ENCODE measurements at places on chromosomes 13 and 19.
A peak's percentile ranks its signal among the peaks of the same experiment; 100 is the strongest.

- no peak for DNase-seq
Observed at GRCh38 chr13:77353995-77354394, 27.1 kb upstream of the MYCBP2 start.

DNA sequence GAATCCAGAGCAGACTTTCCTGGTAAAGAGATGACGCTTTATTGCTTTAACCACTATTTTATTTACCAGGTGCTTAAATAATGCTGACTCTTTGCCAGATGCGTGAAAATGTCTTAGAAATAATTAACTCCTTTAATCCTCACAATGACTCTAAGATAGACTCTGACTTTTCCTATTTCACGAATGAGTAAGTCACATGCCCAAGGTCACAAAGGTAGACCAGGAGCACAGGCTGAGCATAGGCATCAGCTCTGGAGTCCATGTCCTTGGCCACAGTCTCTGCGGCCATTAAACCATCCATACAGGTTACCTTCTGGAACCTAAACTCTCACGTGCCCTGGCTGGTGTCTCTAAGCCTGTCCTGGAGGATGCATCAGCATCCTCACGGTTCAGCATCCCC is 87.3 kb downstream of the ERCC5 start:
- DNase-seq = no peak

DNA sequence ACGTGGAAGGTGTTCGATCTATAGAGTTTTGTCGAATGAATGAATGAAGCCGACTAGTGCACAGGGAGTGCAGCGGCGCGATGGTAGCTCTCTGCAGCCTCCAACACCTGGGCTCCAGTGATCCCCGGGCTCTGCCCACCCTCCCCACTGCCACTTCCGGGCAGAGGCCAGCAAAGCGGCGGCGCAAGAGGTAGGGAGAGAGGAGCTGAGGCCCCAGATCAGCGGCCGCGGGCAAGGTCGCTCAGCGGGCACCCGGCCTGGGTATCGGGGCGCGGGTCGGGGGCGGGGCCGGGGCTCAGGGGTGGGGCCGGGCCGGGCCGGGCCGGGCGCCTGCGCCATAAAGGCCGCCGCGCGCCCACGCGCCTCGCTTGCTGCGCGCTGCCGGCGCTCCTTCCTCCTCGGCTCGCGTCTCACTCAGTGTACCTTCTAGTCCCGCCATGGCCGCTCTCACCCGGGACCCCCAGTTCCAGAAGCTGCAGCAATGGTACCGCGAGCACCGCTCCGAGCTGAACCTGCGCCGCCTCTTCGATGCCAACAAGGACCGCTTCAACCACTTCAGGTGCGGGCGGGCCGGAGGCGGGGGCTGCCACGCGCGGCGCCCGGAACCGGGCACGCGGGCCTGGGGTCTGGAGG is at the start of gene GPI:
TSS of gene GPI (plus strand) at position 367 of the 633 bp plus-strand sequence. CDS start at position 438, 71 bp downstream.
- DNase-seq = peak; percentile 65

DNA sequence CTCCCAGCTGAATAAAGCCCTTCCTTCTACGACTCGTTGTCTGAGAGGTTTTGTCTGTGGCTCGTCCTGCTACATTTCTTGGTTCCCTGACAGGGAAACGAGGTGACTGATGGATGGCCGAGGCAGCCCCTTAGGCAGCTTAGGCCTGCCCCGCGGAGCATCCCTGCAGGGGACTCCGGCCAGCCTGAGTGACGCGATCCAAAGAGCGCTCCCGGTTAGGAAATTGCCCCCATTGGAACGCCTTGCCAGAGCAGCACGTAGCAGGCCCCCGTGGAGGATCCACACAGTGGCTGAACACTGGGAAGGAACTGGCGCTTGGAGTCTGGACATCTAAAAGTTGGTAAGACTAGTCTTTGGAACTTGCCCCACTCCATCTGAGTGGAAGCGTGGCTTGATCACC is 296.8 kb upstream of the SGCG start:
- DNase-seq = no peak

- no peak for DNase-seq
Observed at GRCh38 chr13:47459512-47459911, 541.6 kb downstream of the SUCLA2 start.

DNA sequence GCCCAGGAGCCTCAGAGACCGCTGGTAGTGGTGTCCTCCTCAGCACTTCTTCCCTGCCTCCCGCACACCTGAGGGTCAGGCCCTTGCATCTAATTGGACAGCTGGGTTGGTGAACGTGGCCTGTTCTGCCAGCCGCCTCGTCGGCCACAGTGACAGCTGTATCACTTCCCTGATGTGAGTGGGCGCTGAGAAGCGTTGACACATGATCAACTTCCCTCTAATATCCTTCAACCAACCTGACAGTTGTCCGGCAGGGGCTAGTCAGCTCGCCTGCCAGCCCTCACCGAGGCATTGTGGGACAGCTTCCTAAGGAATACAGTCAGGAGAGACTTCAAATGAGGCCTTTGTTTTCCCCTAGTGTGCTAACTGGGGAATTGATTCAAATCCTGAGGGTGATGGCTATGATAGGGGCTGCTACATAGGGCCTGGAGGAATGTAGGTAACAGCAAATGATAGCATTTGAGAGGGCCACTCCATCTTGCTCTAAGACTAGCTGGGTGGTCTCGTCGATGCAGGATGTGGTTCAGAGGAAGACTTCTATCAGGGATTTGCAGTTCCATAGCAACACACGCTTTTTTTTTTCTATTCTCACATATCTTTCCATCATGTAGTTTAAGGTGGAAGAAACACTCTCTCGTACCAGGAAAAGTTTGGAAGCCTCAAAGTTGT is 230.8 kb downstream of the TSHZ3 start:
- no peak for DNase-seq

DNA sequence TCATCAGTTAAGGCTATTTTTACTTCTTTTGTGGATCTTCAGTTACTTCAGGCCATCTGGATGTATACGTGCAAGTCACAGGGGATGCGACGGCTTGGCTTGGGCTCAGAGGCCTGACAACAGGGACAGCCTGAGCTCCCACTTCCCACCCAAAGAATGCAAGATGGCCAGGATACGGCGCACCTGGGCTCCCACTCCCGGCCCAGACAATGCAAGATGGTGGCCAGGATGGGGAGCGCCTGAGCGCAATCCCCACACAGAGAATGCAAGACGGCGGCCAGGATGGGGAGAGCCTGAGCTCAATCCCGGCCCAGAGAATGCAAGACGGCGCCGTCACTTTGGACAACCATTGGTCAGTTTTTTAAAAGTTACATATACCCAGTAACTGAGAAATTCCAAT is 25.3 kb upstream of the MIER2 start:
- no peak for DNase-seq

- no peak for DNase-seq
Observed at GRCh38 chr19:6590258-6590826, 608 bp downstream of the CD70 start.

DNA sequence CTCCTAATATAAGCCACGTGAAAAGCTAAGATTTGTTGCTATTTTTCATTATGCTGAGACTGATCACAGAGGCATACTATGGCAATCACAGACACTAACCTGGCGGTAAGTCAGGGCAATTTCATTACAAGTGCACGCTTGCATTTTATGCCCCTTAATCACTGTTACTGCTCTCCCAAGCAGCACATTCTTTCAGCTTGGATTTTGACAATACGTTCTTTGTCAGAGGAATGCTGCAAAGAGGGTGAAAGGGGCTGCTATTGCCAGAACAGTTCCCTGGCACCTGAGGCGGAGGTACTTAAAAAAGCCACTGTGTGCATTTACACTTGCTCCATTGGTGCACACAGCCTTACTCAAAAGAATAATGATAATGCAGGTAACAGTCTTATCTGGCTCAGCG is 346.6 kb downstream of the RFC3 start:
- DNase-seq = no peak

All from hindlimb muscle (tissue), 1 donor.